ENCODE measurements at places on chromosomes 1 and 21.

GRCh38 chr21:39632796-39633442 lies 20.2 kb downstream of the B3GALT5 start:
- DNase-seq: no peak

GRCh38 chr1:211736351-211736915 lies 61.0 kb upstream of the NEK2 start:
- peak; percentile 10 for DNase-seq

DNA sequence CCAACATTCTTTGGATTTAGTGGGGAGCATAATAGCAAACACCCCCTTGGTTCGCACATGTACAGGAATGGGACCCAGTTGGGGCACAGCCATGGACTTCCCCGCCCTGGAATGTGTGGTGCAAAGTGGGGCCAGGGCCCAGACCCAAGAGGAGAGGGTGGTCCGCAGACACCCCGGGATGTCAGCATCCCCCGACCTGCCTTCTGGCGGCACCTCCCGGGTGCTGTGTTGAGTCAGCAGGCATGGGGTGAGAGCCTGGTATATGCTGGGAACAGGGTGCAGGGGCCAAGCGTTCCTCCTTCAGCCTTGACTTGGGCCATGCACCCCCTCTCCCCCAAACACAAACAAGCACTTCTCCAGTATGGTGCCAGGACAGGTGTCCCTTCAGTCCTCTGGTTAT lies 21.8 kb downstream of the UQCRHL start:
- no peak for DNase-seq

- no peak for DNase-seq
Observed at GRCh38 chr1:182274618-182275017, 117.0 kb downstream of the GLUL start.

DNA sequence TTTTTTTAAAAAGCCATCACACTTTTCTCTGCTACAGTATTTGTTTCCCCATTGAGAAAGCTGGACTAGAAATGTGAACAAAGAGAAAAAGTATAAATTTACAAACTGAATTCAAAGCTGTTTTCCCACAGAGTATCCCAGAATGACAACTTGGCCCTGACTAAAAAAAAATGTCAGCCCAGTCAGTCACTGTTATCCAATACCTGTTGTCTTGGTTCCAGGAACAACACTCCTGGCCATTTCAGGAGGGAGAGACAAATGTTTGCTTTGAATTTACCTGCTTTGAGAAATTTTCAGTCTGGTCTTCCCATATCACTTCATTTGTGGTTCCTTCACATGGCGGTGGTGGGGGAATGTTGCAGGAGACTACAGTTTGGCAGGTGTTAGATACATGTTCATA lies 46.2 kb downstream of the COLGALT2 start:
- no peak for DNase-seq

GRCh38 chr1:47725000-47725473 lies 272.1 kb downstream of the TRABD2B start:
- DNase-seq: no peak

GRCh38 chr21:42220138-42220701 lies 1.3 kb downstream of the ABCG1 start:
- DNase-seq: peak; percentile 84

DNA sequence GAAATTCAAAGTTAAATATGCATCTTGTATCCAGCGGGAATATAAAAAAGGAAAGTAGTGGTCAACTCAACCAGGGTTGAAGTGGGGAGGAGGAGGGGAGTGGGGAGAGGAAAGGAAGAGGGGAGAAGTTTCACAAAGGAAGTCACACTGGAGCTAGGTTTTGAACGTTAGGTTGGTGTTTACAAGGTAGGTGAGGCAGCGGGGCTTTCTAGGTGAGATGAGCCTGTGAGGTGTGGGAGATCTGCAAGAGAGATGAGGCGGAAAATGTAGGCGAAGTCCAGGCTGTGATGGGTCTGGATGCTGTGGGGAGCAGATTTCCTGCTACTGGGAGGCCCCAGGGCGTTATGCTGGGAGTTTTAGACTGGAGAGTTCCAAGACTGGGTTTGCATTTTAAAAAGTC lies 36.1 kb upstream of the IL20 start:
- no peak for DNase-seq

- DNase-seq: no peak
Observed at GRCh38 chr1:208065862-208066261, 154.9 kb upstream of the CD34 start.

GRCh38 chr1:64624218-64624713 lies 120.6 kb upstream of the RAVER2 start:
- DNase-seq: no peak

- DNase-seq: no peak
Observed at GRCh38 chr21:36688324-36688723, 10.6 kb upstream of the SIM2 start.

GRCh38 chr1:33384040-33384812 lies 46.7 kb downstream of the PHC2 start:
- no peak for DNase-seq

- no peak for DNase-seq
Observed at GRCh38 chr1:18721041-18721440, 90.4 kb downstream of the PAX7 start.

DNA sequence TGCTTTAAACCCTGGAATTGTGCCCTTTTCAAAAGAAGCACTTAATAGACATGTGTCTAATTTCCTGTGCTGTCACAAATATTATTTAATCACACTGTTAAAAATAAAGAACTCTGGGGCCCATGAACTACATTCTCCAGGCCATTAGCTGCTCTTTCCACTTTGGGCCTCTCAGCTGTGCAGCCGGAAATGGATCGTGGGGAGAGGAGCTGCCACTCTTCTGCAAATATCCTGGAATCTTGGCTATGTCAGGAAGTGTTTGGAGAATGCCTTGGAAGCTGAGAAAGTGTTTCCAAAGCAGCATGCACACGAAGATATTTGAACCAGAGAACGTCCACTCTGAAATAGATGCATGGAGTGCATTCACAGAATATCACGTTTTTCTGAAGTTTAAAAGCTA lies 27.5 kb upstream of the VPS26C start:
- no peak for DNase-seq

- DNase-seq: no peak
Observed at GRCh38 chr1:247576514-247576913, 11.6 kb upstream of the OR2G2 start.

GRCh38 chr1:36555041-36555440 lies 72.3 kb upstream of the CSF3R start:
- DNase-seq: no peak

- no peak for DNase-seq
Observed at GRCh38 chr1:57109247-57109646, 143.4 kb upstream of the C8B start.

DNA sequence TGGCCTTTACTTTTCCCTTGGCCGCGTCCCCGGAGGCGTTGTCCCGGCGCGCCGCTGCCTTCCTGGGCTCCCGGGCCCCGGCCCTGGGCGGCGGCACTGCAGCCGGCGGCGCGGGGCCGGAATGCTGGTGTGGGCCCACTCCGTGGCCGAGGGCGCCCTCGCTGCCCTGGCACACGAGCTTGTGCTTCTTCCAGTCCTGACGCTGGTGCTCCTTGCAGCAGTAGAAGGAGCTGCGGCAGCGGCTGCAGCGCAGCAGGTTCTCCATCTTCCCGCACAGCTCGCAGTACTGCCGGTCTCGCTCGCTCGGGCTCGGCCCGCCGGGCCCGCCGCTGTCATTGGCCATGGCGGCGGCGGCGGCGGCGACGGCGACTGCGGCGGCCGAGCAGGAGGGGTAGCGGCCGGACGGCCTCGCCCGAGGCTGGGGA lies 529 bp downstream of the EGLN1 start:
- no peak for DNase-seq

DNA sequence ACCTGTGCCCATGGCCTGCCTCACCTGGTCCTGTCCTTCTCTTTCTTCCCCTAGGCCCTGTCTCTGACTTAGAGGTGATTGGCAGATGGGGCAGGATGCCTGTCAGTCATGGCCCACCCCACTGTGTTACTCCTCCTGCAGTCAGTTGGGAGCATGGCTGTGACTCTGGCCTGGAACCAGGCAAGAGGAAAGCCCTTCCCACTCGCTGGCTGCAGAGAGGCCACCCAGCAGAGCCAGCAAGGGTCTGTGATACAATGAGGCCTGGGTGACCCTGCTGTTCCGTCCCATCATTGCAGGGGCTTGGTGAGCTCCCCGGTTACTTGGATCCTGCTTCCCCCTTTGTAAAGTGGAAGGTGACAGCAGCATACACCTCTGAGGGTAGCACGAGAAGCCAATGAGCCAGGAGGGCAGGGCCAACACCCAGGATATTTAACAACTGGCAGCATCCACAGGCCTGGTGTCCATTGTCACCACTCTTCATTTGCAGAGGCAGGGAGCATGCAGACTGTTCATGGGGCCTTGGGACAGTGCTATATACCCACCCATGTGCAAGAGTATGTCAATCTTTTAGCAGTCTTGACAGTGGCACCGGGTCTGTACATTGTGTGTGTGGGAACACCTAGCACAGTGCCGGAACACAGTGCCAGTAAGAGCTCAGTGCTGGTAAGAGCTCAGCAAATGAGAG lies 191.0 kb upstream of the C1orf174 start:
- no peak for DNase-seq

DNA sequence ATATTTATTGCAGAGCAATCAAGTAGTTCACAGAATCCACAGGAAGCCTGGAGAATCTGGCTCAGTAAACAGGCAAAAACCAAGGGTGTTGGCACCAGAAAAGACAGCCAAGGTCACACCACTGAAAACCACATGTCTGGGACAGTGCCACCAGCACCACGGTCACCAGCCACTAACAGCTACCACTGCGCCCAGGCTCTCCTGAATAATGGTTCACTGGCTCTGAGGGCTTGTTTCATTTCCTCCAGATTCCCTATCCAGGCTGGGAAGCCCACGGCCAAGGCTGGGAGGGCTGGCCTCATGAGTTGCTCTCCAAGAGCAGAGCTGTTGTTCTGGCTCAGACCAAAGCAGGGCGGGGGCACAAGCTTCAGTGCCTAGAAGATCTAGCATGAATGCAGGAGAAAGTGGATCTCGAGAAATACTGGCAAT lies 54.5 kb upstream of the PTGFRN start:
- DNase-seq: no peak

DNA sequence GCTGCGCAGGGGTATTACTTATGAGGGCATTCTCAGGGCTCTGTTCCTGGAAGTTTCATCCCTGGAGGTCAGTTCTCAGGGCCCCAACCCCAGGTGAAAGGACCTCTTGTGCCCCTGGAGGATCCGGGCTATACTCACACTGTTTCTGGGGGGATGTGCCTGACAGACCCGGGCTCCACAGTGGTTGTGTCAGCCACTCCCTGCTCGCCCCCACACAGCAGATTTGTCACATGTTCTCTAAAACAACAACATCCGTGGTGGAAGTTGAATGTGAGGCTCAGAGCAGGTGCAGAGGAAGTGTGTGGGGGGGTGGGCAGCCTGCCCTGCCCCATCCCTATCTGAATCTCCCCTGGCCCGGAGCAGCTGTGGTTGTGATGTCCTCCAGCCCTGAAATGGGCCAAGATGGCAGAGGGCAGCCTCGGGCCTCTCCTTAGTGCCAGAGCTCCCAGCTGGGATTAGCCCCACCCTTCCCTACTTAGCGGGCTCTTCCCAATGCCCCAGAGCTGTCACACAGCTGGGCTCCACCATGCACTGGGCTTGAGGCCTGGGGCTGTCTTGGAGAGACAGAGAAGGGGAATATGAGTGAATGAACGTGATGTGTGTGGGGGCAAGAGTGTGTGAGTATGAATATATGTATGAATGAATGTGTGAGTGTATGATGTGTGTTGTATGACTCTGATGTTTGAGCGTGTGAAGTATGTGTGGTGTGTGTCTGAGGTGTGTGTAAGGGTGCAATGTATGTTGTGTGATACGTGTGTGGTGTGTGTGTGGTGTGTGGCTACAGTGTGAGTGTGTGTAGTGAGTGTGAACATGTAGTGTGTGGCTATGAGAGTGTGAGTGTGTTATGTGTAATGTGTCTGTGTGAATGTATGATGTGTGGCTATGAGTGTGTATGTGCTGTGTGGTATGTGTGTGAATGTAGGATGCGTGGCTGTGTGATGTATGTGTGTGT lies 1.5 kb upstream of the FCMR start:
- no peak for DNase-seq

DNA sequence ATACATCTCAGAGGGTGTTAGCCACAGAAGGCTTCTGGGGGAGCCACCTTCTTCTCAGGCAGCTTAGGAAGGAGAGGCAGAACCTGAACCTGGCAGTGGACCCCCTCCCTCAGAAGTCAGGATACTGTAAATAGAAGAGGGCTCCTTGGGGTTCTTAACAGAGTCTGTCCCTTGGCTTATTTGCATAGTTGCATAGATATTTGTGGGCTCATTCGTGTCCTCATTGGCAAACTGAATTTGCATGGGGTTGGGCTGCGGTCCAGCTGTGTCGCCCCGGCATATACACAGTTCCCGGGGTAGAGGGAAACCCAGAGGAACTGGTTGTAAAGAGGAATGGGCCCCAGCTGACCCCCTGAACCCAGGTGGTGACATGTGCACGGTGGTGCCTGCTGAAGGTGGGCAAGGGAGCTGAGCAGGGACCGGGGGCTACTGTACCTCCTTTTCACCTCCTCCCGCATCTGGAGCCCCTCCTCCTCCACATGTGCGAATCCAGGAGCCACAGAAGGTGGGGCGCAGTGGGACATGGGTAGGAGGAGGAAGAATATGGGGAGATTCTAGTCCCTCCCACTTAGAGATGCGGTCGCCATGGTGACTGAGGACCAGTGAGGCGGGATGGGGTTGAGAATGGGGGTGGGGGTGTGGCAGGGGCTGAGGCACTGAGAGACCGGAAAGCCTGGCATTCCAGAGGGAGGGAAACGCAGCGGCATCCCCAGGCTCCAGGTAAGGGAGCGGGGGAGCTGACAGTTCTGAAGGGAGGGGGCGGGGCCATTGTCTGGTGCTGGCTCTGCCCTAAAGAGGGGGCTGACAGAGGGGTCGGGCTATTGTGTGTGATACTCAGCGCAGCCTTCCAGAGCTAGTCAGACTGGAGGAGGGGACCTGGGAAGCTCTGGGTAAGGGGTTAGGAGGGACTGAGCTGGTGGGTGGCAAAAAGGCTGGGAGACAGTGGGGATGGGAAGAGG lies 3.7 kb upstream of the SEMA4A start:
- no peak for DNase-seq

- no peak for DNase-seq
Observed at GRCh38 chr1:208942394-208943130, 641.0 kb upstream of the CAMK1G start.

- DNase-seq: no peak
Observed at GRCh38 chr1:3293563-3294080, 160.8 kb upstream of the ARHGEF16 start.

Measured in cerebellar nuclear complex (tissue), 1 donor.